ENCODE measurements at places on chromosomes 4 and X.

- DNase-seq, result peak; percentile 47
- no peaks in the 10 kb centered on the region for H3K4me1 ChIP-seq
- no peak overlapping the region for H3K27ac ChIP-seq
- no peaks in the 10 kb centered on the region for H3K36me3 ChIP-seq
Measured at GRCh38 chr4:164596318-164596878, 157.5 kb upstream of the SMIM31 start.

DNA sequence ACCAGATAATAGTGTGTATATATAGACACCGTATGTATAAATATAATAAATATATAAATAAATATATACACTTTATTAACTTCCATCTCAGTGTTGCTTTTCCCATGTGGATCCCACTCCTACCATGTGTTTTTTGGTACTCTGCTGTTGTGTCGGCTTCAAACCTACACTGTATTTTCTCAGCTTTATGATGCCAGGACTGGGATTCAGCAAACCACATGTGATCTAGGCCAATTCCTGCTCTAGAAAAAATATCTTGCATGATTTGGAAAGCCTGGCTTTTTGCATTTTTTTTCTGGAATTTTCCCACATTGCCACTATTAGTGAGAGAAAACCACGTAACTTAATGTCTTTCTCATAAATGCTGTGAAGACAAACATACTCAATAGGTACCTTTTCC, 55.8 kb downstream of the POLR2B start:
- H3K4me1 ChIP-seq, result no peaks in the 10 kb centered on the region
- DNase-seq, result no peak
- H3K27ac ChIP-seq, result no peak overlapping the region

GRCh38 chr4:114057746-114058145, 78.3 kb upstream of the ARSJ start:
- no peaks in the 10 kb centered on the region for H3K27me3 ChIP-seq
- H3K4me3 ChIP-seq, result no peak overlapping the region
- H3K36me3 ChIP-seq, result no peaks in the 10 kb centered on the region

DNA sequence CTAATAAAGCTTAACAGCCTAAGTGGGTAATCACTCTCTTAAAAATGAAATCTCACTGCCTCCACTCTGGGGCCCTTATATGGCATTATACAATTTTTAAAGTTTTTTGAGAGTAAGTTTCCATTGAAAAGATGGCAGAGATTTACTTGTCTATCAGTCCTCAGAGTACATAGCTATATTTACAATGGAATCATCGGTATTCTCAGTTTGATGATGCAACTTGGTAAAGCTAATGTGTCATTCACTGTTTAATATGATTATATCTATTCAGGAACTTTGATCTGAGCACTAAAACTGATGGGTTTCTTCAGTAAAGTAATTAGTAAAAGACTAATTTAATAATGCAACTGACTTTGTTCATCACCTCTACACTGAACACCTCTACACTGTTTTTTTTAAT, 51.6 kb downstream of the CT47B1 start:
- H3K27ac ChIP-seq, result no peak overlapping the region
- no peak for DNase-seq
- no peaks in the 10 kb centered on the region for H3K4me1 ChIP-seq
- H3K27me3 ChIP-seq, result no peaks in the 10 kb centered on the region
- H3K36me3 ChIP-seq, result no peaks in the 10 kb centered on the region

DNA sequence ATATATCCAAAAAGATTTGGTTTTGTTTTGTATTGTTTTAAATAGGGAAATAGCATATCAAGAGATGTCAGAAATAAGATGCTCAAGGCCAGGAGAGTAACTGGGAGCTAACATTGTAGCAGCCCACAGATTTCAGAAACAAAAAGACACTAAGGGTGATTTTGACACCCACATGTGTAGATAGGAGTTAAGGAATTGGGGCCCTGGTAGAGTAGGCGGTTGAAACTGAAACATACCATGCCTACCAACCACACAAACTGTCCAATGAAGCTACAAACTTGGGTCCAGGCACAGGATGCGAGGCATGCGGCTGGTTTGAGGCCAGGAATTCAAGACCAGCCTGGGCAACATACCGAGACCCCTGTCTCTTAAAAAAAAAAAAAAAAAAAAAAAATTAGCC, 6.3 kb upstream of the HSPA4L start:
- DNase-seq, result no peak
- no peaks in the 10 kb centered on the region for H3K27me3 ChIP-seq
- no peaks in the 10 kb centered on the region for H3K4me1 ChIP-seq
- no peak overlapping the region for H3K4me3 ChIP-seq
